ENCODE measurements at places on chromosomes 7 and 10.

DNA sequence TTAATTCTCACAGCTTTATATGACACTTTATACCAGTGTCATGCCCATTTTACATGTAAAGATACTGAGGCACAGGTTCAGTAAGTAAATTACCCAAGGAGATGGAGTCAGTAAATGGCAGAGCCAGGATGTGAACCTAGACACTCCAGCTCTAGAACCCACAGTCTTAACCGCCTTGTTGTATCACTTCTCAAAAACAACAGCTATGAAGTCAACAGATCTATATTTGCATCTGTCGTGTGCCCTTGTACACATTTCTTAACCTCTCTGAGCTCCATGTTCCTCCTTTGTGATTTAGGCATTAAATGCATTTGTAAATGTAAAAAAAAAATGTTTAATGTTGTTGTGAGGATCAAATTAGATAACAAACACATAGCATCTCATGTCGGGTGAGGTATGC lies 716.2 kb downstream of the SUGCT start:
- no peak for DNase-seq

- no peak for DNase-seq
Observed at GRCh38 chr10:1548146-1548545, 189.2 kb downstream of the ADARB2 start.

GRCh38 chr7:51007551-51008505 lies 225.1 kb upstream of the GRB10 start:
- DNase-seq: no peak

DNA sequence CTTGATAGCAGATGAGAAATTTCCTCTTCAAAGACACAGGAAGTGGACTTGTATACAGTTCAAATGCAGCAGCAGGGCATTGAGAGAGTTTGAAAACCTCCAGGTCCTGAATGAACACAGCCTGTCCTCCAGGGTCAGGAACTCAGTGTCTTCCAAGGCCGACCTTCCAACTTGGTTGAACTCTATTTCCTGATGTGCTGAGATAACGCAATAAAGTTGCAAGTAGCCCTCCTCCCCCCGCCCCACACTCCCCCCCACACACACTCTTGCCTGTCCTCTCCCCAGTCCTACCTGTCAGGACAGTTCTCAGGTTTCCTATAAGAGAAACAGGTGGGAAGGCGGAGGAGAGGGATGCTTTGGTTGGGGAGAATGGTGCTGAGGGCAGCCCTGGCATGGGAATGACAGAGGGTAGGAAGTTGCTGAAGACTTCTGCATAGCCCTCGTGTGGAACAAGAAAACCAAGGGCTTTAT lies 90.0 kb downstream of the CCDC71L start:
- no peak for DNase-seq

DNA sequence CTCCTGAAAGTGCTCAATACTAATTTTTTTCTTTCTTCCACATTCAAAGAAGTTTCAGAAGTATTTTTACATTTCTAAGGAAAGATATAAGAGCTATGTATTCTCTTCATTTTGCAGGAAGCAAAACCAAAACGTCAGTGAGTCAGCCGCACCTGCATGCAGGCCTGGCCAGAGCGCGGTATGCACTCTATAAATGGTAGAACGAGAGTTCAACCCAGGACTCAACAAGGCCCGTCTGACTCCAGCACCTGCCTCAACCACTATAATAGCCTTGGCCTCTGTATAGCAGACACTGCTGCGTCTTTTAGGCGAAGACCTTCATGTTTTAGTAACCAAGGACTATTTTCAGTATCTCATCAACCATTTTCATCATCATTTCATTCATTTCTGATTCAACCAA lies 113.2 kb downstream of the KMT2E start:
- no peak for DNase-seq

DNA sequence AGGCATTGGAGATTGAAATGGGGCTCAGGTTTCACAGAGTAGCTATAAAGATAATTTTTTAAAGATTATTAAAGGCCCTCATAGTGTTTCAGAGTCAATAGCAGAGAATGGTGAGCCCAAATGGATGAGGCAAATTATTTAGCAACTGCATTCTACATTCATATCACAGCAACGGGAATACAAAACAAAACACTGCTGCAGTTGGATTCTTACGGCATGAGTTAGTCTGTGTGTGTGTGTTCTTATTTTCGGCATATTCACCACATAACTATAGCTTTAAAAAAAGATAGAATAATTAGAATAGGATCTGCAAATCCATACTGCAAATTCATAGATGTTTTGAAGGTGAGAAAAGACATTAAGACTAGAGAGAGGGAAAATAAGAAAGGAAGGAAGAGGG lies 66.0 kb downstream of the SUGCT start:
- DNase-seq: no peak

- no peak for DNase-seq
Observed at GRCh38 chr10:44193567-44194220, 191.2 kb downstream of the CXCL12 start.

DNA sequence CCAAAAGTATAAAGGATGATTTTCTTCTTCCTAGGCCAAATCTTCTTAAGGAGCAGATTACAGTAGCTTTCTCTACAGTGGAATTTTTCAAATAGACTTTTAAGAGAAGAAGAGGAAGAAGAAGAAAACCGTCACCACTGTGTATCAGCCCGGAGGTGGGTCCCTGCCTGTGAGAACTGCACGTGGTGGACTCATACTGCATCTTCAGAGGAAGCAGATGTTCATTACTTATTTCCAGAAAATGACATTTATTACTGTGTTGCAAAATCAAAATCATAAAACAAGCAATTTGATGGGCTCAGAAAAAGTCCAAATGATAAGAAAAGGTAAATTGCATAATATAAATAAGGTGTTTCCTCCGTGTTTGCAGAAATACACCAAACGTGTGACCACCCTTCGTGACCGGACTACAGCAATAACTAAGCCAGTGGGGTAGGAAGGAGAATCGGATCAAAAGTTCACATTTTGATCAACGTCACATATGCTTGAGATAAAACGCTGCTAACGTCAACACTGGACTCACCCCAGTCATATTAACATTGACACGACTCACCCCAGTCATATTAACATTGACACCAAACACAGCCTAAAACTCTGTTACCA lies 179.2 kb downstream of the PTPRN2 start:
- no peak for DNase-seq

- no peak for DNase-seq
Observed at GRCh38 chr10:97034301-97034700, 151.5 kb downstream of the SLIT1 start.

- DNase-seq: no peak
Observed at GRCh38 chr7:100864263-100864845, 2.8 kb upstream of the TRIP6 start.

Data from SK-N-DZ (cell line).